ENCODE measurements at places on chromosomes 12 and 14.

DNA sequence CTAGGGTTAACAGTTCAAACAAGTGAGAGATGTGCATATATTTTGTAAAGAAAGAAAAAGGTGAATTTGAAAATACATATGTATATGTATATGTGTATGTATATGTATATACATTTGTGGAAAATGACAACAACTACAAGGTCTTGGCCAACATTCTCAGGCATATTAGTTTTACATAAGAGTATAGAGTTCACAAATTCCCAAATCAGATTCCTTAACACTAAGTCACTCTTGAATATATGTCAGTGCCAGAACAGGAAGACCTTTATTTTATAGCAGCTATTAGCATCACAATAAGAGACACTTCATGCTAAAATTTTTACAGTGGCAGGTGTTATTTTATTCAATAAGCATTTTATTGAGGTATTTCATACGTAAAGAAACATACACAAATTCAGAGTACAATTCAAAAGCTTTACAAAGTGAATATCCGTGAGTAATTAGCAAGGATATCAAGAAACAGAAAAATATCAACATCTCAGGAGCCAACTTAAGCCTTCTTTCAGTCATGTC lies 179.7 kb downstream of the SLC6A15 start:
- DNase-seq: no peak

DNA sequence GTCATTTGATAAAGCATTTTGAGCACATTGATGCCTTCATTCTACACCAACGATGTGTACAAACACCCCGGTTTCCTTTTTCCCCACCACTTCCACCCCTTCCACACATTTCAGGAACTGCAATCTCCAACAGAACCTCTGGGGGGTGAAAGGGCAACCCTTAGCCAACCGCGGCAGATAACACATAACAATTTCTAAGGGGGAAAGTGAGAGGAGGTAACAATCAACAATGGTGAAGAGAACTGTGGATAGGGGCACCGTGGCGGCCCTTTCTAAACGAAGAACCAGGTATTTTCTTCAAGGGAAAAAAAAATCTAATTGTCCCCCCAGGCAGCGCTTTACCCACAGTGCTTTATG lies 1.1 kb downstream of the KITLG start:
- DNase-seq: no peak

- DNase-seq: no peak
These were observed 36.6 kb downstream of the SENP1 start for GRCh38 chr12:48069241-48069640.

DNA sequence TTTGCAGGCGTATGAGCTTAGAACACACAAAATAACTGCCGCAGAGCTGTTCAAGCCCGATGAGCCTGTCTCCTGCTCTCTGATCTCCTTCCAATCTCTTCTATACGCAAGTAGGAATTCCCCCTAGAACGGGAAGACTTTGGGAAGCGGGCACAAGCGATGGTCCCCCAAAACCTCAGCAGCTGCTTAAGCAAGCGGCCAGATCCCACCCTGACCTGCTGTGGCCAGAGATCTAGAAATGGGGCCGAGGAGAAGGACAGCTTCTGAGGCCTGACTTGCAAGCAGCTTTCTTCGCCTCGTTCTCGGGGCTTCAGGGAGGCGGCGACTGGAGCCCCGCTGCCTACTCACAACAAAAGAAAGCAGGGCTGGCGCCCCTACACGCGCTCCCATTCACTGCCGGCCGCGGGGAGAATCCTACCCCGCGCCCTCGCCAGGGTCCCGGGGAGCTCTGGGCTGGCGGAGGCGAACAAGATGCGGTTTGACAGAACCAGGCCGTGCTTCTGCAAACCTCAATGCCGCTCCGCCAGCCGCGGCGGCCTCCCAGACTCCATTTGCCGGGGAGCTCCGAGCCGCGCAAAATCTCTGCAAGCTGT lies 922 bp downstream of the TBX5 start:
- no peak for DNase-seq

DNA sequence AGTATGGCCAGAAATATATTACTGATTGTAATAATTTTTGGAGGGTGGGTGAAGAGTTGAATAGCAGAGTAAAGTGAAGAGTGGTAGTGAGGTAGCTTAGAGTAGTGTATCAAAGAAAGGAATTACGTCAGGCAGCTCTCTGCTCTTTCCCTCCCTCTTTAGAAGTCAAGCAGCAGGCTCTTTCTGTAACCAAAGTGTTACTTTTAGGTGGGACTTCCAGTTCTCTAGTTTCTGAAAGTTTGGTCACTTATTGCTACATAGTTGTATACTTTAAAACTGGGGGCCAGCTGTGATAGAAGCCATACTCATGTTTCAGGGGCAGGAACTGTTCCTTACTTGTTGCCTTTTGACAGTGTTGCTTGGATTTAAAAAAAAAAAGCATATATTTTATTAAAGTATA lies 30.6 kb downstream of the ATF7IP start:
- DNase-seq: no peak

GRCh38 chr14:39843881-39844280 lies 411.6 kb upstream of the FBXO33 start:
- no peak for DNase-seq

DNA sequence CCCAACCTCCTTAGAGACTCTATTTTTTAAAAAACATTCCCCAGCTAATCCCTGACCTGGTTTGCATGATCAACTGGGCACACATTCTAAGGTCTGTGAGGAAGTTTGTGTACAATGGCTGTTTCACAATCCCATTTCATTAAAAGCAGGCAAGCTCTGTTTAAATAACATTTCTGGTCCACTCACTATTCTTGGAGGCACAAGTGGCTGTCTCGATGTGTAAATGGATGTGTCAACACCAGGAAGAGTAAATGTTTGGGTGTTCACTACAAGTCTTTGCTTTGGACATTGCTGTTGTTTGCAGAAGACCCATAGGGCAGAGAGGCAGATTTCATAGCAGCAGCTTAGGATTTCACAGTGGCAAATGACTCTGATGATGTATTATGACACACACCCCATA lies 98.3 kb downstream of the PDZRN4 start:
- DNase-seq: no peak

DNA sequence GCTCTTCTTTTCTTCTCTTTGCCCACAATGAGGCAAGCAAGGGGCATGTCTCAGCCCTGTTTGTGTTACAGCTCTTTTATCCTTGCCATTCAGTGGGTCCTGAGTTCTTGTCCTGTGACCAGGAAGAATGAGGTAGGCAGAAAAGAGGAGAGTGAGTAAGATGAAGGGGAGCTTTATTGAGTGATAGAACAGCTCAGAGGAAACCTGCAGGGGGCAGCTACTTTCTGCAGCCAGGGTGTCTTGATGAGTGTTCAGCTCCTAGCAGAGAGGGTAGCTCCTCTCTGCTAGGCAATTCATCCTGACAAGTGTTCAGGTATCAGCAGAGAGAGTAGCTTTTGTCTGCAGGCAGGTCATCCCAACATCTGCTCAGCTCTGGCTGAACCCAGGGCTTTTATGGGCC lies 41.0 kb downstream of the HSD17B6 start:
- no peak for DNase-seq

GRCh38 chr14:93303659-93304058 lies 29.2 kb downstream of the BTBD7 start:
- no peak for DNase-seq

GRCh38 chr12:115869604-115870003 lies 407.9 kb downstream of the MED13L start:
- DNase-seq: no peak

DNA sequence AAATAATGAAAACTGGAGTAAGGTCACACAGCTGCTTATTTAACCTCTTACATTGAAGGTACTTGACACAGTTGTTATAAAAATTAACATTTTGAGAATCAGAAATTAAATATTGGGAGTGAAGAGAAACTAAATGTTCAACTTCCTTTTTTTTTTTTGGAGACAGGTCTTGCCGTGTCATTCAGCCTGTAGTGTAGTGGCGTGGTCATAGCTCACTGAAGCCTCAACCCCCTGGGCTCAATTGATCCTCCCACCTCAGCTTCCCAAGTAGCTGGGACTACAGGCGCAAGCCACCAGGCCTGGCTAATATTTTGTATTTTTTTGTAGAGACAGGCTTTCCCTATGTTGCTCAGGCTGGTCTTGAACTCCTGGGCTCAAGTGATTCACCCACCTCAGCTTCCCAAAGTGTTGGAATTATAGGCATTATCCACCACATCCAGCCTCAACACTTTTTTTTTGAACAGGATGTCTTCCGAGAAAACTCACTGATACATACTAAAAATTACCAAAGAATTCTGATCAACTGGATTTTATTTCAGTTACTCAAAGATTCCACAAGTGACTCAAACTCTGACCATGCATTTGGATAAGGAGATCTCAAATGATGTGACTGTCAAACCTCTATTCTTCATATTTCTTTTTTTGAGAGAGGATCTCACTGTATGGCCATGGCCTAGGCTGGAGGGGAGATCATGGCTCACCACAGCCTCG lies 35.4 kb downstream of the SGPP1 start:
- no peak for DNase-seq

DNA sequence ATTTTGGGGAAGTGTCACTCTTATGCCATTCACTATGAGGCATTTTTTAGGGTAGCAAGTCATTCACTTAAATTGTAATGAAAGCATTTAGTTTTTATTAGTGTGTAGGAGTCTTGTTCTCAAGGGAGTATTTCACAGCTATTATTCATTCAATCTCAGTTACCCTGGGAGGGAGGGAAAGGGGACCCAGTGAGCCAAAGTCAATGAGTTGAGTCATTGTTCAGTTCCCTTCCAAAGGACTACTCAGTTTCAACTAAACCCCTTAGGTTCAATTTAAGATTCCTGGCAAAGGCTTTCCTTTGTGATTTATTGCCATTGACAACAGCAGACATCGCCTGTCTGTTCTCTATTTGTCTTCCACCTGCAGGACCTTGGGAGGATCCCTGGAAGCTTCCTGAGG lies 29.3 kb upstream of the RASSF8 start:
- DNase-seq: no peak

DNA sequence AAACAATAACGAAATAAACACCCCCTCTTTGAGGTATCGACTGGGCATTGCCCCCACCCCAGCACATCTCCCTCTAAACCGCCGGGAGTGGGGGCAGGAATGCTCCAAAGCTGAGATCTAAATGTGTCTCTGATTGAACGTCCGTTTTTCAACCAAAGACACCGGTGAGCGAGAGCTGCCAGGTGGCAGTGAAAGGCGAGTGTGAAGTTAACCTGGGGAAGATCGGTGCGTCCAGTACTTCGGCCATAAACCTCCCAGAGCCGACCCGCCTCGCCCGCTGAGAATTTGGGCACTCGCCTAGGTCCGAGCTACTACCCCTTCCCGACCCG lies 625 bp downstream of the ANGEL1 start:
- no peak for DNase-seq

DNA sequence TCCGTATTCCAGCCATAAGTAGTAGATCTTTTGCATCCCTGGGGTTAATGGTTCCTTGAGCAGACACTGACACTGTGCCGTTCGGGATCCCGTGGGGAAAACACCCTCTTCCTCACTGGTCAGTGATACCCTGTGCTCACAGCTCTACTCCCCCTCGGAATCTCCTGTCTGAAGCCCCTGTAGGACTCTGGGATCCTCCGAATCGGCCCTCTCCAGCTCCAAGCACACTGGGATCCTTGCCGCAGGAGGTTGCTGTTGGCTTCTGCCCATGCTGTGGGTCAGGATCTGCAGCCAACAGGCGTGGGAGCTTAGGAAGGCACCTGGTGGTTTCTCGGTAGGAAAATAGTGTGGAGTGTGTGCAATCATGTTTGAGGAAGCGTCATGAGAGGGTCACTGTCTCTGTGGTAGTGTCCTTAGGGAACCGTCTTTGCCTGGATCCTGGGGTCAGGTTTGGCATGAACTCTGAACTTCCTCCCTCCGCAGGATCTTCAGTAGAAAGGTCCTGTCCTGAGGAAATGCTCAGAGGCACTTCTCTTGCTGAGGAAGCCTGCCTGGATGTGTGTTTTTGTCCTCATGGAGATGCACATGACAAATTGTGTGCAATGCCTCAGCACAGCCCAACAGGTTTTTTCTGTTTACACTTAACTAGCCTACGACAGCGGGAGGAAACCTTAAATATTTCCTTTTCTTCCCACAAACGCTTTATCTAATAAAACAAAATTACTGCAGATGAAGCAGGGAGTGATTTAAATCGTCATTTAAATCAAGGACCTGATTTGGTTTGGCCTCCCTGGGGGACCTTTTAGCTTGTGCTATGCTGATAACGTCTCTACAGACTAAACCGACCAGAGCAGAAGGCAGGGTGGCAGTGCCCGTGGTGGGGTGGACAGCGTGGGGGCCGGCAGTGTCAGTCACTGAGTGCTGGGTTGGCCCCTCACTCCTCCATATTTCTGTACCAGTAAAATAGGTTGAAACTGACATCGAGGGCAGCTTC lies 18.7 kb downstream of the FBXL14 start:
- no peak for DNase-seq
